ENCODE measurements at places on chromosomes 2 and 18.

DNA sequence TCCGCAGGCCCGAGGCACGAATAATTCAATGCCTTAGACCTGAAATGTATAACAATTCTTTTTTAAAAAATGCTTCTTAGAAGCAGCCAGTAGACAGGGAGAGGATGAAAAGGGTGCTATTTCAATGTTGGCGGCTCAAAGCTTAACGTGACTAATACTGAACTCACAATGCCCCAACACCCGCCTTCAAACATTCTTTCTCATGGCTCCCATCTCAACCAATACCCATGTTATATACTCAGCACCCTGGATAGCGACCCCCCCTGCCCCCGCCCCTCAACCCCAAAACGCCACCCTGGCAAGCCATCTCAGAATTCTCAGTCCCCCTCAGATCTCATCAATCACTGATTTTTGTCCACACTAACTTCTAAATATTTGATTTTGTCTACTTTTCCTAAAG lies 4.4 kb downstream of the FBXO41 start:
- DNase-seq, result no peak

GRCh38 chr2:102279391-102279735 lies 32.0 kb upstream of the IL1RL1 start:
- no peak for DNase-seq

DNA sequence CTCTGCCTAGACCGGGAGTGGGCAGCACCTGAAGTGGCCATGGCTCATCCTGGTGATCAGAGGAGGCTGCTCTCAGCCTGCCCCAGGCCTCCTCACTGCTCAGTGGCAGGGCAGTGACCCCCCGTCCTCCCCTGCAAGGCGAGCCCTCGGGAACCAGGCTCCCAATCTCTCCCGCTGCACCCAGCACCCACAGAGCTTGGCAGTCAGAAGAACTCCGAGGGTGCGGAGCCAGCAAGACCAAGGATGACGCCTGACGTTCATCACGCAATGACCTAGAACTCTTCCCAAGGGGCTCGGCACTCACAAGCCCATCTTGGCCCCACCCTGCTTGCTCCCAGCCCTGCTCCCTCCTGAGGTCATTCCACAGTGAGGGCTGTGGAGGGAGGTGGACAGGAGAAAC lies 189.8 kb upstream of the SALL3 start:
- DNase-seq, result no peak

GRCh38 chr18:11932393-11932792 lies 24.3 kb upstream of the MPPE1 start:
- DNase-seq, result no peak

DNA sequence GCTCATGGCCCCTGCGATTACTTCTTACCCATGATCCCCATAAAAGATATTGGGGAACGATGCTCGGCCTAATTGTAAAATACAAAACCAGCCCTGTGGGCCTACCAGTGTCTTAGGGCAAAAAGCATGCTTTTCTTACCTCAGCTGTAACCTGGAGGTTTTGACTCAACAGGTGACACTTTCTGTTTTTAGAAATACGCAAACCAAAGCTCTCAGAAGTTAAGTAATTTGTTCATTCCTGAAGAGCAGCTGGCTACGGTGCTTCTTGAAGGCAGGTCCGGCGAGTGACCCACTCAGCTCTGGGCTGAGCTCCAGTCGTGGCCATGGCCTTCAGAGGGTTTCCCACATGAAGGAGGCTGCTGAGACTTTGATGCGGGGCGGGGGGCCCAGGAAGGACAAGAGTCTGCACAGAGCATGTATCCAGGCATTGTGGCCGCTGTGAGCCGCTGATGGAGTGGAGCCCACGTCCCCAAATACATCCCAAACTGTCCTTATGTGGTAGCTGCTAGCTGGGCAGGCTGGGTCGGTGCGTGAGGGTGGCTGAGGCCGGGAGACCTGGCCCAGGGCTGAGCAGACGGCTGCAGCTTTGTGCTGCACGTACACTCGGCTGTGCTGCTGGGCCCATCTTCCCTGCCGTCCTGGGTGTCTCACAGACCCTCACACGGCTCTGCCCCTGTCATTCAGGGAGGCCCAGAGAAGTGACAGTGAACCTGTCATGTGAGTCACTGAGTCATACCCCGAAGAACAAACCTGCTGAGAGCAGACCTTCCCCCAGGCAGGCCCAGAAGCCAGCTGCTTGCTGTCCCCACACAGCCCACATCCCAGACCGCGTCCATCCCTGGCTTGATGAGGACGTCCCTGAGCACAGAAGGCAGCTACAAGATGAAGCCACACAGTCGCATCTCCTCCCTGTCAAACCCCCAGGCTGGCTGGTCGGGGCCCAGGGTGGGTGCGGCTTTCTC lies 34.1 kb downstream of the ITGB1BP1 start:
- DNase-seq, result no peak

DNA sequence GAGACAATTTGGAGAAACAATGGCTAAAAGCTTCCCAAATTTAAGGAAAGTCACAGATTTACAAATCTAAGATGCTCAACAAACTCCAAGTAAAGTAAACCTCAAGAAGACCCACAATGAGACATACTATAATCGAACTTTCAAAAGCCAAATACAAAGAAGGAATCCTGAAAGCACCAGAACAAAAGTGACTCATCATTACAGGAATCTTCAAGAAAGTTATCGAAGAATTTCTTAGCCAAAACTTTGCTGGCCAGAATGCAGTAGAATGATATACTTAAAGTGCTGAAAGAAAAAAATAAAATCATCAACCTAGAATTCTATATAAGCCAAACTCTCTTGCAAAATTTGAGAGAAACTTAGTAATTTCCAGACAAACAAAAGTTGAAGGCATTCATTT lies 106.5 kb upstream of the TMEM200C start:
- DNase-seq, result no peak

DNA sequence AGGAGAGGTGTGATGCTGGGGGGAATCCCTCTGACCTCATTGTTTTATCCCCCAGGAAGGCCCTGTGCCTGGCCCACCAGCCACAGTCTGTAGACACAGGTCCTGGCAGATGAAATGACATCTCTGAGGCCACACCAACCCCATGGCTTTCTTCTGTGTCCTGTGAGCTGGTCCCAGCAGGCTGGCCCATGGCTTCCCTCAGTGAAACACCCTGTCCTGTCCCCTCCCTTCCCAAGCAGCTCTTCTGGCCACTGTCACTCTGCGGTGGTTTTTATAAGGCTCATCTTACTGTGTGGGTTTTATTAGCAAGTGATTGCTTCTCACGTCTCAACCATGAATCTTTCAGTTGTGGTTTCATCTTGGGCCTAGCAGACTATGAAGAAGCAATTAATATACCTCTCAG lies 102.8 kb upstream of the STPG4 start:
- no peak for DNase-seq

- no peak for DNase-seq
These were observed 285.0 kb upstream of the KCNH7 start for GRCh38 chr2:163123526-163123925.

DNA sequence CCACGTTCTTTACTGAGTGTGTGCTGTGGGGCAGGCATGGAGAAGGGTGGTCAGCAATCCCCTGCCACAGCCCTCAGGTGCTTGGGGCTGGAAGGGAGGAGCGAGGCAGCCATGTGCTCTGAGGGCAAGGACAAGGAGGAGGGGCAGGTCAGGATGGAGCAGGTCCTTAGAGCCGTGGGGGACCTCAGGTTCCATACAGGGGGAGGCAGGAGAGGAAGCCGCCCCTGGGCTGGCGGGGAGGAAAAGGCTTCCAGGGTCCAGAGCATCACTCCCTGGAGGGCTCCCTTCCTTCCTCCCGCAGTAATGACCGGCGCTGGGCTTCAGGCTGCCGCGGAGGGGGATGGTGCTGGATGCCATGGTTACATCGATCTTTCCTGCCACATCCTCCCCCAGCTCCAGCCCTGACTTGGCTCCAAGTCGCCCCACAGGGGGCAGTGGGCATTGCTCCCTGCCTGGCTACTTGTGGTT lies 6.6 kb downstream of the GAREM2 start:
- no peak for DNase-seq

DNA sequence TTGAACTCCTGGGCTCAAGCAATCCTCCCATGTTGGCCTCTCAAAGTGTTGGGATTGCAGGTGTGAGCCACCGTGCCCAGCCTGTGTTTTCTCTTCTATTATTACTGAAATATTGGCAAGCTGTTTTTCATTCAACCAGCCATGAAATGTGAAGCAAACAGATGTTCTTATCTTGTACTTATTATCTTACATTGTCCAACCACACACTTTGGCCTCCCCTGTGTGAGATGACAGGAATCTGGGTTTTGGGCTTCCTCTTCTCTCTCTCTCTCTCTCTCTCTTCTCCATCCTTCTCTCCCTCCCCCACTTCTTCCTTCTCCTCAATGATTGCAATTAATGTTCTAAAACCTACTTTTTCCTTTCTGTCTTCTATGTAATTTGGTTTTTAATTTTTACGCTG lies 33.1 kb downstream of the RAMP1 start:
- DNase-seq, result no peak

- DNase-seq, result no peak
These were observed 210.9 kb downstream of the DYM start for GRCh38 chr18:49249521-49249920.

GRCh38 chr2:238024986-238025385 lies 35.8 kb upstream of the SCLY start:
- DNase-seq, result no peak

GRCh38 chr2:213627054-213627710 lies 342.9 kb downstream of the SPAG16 start:
- no peak for DNase-seq

GRCh38 chr2:102735416-102736109 lies 26.3 kb upstream of the TMEM182 start:
- no peak for DNase-seq

DNA sequence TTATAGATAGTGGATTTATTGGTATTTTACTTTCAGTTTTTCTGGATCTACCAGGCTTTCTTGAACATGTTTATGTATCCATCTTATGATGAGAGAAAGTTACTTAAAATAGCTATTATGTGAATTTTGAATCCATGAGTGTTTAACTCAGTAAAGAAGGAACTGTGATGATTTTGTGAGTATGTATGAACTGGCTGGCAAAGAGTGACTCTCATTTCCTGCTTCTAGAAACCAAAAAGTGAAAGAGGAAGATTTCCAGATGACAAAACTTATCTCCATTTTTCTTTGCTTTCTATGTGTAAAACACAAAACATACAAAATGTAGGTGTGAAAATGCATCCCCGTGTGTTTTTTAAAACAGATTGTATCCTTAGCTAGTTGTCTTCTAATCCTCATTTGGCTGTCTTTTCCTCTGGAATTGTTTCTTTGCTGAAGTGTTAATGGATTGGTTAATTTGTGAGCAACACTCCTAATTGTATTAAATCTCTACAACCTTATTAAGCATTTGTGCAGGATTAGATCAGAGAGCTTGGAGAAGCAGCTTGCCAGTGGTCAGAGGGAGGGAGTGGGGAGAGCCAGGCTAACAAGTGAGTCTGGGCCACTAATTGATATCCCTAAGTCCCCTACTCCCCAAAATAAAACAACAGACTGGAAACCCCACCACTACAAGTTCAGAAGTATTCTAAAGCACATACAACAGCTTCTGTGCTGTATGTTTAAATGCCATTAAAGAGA lies 23.9 kb downstream of the PTPRM start:
- no peak for DNase-seq

- no peak for DNase-seq
These were observed 248.9 kb downstream of the TDRD15 start for GRCh38 chr2:21372654-21373053.

DNA sequence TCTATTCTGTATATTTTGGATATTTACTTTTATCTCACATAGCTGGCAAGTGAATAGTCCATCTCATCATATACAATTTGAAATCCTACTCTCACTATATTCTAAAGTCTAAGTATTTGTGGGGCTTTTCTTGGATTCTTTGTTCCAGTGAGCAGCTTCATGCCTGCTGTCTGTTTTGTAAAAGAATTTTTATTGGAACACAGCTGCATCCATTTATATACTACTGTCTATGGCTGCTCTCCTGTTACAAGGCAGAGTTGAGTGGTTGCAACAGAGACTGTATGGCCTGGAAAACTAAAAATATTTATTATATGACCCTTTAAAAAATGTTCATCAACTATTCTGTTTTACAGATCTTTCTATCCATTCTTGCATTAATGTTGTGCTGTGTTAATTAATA lies 193.3 kb upstream of the KLHL14 start:
- DNase-seq, result no peak

DNA sequence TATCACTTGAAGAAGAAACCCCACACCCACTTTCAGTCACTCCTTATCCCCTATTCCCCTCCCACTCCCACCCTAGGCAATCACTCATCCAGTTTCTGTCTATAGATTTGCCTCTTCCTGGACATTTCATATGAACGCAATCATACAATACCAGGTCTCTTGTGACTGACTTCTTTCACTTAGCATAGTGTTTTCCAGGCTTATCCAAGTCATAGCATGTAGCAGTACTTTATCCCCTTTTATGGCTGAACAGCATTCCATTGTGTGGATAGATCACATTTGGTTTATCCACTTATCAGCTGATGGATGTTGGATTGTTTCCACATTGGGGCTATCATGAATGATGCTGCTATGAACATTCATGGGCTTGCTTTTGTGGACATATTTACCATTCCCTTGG lies 6.6 kb downstream of the CFAP221 start:
- DNase-seq, result no peak

DNA sequence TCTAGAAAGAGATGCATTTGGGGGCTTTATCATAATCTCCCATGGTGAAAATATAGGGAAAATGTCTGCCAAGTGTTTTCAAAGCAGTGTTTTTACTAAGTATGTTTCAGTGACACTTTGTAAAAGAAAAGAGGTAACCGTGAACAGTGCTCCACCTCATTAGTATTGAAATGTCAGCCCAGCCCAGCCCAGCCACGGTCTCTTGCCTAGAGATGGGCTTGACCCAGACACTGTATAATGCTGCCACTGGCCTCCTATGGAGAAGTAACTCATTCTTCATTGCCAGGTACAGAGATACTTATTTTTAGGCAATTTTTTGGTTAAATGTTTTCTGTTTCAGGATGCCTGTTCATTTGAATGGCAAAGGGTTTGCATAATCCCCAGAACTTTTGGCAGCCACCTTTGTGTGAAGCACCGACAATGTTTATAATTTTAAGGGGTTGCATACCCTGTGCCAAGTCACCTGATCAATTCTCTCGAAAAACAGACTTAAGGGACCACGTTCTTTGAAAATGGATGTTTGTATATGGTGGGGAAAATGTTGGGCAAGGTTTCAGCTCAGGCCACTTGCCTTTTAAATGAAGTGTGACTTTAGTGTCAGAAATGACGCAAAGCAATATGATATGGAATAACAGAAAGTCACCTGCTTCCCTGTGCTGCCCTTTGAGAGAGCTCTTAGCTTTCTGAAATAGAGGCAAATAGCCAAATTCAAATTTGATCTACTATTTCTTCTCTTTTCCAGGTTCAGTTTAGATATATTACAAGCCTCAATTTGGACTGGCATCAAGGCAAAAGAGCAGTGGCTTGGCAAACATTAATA lies 314.5 kb upstream of the RGPD4 start:
- DNase-seq, result no peak

All from omental fat pad (tissue), 4 donors.